Fibroblast of upper back skin (primary cell): ENCODE measurements at places on chromosomes 12 and 14.

DNA sequence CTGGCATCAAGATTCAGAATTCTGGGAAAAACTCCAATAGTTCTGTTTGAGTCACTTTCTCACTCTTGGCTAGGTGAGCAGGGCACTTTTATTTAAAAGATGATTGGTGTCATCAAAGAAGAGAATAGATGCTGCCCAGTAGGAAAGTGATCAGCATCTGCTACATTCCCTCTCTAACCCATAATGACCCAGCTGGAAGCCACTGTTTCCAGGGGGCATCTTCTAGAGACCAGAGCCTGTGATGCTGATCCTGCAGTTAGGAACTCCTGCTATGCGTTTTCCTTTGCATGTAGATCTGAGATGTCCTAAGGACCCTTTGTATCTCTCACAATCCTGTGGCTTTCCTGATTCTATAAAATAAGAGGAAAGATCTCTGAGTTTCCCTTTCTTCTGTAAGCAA is 79.9 kb upstream of the TMTC1 start:
- no peak for DNase-seq

DNA sequence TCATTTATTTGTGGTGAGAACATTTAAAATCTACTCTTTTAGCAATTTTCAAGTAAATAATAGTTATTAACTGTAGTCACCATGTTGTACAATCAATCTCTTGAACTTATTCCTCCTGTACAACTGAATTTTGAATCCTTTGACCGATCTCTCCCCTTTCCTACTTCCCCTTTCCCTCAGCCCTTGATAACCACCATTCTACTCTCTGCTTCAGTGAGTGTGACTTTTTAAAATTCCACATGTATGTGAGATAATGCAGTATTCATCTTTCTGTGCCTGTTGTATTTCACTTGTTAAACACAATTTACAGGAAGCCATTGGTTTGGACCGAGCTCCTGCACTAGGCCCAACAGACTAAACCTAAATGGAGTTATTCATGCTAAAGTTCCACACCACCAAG is 458.9 kb upstream of the PDE3A start:
- DNase-seq, result no peak

GRCh38 chr12:72250346-72250745 is 21.8 kb upstream of the TRHDE start:
- DNase-seq, result no peak

DNA sequence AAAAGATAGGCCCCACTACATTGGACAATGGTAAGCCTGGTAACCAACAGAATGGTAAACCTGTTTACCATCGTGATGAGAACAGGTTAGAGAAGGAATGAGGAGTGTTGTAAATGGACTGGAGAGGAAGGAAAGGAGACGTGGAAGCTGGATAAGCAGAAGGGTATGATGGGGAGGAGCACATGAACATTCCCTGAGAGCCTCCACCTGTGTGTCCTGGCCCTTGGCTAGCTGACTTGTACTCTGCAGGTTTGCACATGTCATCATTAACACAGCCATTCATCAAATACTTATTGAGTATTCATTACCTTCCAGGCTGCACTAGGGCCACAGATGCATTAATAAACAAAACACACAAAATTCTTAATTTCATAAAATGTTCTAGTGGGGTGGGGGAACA is 4.3 kb upstream of the IL26 start:
- DNase-seq, result no peak
